Right lung (tissue), 10 donors: ENCODE measurements at places on chromosomes 11 and 22. TPM values are rescaled to one million over a fixed set of nuclear protein-coding genes. Genes with fewer than 3 reads are reported as not detected.

- DNase-seq = no peak
Measured at GRCh38 chr22:38162881-38163843, 18.5 kb downstream of the PLA2G6 start.

DNA sequence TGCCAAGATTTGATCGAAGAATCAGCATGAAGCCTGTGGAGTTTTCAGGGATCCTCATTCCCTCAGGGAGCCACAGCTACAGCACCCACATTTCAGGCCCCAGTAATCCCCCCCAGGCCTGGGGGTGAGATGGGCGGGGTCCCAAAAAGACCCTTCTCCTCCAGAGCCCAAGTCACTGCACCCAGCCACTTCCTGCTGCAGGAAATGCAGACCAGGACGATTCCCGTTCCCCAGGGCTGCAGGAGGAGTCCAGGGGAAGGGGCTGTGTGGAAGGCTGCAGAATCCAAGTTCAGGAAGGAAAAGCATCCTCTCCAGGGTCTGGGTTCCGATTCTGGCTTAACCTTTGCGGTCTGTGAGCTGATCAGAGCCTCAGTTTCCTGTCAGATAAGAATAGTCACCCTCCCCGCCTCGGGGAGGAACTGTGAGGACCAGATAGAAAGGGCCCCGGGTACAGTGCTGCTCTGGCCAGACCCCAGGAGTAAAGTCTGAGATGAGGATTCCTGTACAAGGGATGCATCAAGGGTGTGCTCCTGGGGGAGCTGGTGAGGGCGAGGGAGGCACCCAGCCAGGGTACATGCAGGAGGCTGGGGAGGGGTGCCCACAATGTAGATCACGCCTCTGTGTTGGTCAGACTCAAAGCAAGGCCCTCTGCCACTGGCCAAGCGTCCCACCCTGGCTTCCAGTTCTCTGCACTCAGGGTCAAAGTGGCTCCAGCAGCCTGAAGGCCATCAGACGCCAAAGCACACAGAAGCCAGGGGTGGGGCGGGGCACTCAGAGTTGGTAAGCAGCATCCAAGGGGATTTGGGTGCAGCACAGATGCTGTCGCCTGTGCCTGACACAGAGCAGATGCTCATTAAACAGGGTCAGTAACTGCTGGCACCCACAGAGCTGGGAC is 30.1 kb upstream of the TP53I11 start:
- no peak for DNase-seq

- no peak for DNase-seq
Measured at GRCh38 chr11:10818594-10818993, 9.9 kb upstream of the EIF4G2 start.

DNA sequence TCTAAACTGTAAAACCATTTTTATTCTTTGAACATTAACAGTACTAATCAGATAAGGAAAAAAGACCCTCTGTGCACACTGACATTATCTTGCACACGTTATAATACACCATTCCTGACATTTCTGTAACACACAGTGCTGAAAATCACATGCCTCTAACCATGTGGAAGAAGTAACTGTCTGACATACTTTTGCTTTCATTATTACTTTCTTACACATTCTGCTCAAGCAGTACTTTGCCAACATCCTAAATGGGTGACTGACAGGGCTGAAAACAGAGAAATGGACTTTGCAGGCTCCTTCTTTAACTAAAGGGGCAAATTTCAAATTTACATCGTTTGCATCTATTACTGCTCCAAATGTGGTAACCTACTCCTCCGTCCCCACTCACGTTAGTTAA is 22.8 kb upstream of the TP53AIP1 start:
- DNase-seq = no peak

DNA sequence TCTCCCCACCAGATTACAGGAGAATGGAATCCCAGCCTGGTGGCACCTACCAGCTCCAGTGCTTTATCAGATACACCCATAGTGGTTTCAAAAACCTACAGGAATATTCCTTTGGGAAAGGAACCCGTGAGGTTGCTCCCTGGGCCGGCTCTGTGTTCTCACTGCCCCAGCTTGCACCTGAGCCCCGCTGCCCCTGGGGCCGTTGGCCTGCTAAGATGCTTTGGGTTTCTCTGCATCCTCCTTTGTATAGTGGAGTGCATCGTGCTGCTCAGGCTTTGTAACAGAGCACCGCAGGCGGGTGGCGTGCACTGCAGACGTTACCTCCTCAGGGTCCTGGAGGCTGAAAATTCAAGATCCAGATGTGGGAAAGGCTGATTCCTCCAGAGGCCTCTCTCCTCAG is 414.1 kb downstream of the BRD1 start:
- no peak for DNase-seq

- no peak for DNase-seq
Measured at GRCh38 chr11:78946945-78947902, 372.6 kb upstream of the NARS2 start.

DNA sequence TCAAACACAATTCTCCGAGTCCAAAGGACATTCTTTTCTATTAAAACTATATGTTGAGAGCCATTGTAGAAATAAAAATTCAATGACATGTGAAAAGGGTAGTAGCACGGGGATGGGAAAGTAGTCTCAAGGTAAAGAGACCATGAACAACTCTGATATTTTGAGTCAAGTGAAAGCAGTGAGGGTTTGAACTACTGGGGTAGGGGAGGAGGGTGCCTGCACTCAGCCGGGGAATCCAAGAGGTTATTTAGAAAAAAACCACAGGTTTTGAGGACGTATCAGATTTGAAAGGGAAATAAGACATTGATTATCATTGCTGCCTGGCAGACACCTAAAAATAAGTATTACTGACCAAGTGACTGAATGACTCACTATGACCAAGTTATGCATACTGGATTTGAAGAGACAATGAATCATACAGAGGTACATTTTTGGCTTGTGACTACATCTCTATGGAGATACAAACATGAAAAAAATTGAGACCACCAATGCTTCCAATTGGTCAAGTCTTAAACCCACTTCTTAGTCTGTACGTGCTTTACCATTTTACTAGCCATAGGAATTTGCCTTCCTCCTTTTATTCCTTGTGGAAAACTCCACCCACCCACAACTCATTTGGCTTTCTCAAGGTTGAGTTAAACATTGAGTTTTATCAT is 2.2 kb upstream of the OR52H1 start:
- no peak for DNase-seq

GRCh38 chr11:119179983-119180382 is 5.3 kb upstream of the NHERF4 start:
- DNase-seq = no peak

DNA sequence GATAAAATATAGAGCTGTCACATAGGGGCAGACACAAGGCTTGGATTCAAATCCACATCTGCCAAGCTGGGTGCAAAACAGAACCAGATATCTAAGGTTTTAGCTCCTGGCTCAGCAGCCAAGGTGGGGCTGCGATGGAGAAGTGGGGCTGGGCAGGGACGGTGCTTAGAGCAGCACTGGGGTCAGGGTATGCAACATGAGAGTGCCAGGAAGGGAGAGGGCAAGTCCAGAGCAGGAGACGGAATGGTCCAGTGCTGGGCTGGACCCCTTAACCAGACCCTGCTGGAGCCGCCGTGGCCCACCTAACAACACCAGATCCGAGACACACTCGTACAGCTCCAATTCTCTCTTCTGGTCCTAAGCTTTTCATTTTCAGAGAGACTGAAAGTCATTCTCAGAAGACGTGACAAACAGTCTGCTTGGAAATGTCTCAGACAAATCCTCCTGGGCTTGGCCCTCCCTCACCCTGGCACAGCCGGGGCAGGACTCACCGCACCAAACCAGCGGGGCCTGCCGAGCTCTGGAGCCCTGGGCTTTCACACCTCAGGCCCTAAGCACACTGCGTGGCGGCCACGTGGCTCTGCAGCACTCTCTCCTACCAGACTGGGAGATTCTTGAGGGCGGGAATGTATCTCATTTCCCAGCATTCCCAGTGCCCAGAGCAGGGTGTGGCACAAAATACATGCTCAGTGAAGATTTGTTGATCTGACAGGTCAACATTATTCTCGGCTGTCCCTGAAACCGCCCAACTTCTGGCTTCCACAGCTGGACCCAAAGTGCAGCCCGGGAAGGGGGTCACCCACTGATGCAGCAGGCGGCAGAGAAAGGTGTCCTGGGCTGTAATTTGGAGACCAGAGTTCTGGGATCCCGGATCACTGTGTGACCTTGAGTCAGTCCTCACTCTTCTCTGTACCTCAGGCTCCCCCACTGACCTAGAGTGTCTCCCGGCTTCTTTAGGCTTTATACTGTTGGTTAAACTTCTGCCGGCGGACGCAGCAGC is 11.6 kb downstream of the LRRC32 start:
- no peak for DNase-seq

DNA sequence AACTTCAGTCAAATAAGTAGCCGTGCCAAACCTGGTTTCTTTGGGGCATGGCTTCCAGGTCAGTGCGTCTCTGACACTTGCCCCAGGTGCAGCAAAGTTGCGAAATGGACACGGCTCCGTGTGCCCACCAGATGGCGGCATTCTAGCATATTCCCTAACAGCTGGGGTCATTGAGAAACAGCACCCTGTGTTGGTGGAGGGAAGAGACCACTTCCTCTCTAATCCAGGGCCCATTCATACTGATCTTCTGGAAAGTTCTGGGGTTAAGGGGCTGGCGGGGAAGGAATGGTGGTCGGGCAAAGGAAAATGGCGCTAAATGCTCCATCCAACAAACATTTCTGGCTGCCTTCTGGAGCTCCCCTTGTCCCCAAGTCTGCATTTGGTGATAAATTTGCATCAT is 141.2 kb upstream of the TIMP3 start:
- no peak for DNase-seq

GRCh38 chr11:94954753-94955152 is 18.6 kb downstream of the CWC15 start:
- DNase-seq = no peak

DNA sequence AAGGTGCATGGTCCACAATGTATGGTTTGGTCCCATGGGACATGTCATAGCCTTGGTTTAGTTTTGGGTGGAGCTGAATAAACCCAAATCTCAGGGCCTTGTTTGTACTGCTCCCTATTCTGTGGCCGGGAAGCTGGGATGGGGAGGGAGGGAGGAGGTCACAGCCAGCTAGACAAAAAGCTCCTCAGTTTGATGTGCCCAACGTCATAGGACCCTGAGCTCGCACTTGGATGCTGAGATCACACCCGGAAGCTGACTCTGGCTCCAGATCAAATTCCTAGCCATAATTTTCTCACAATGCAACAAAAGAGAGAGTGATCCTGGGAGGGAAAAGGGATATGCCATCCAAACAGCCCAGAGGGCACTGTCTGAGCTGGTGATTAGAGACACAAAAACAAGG is 1.5 kb downstream of the HSPB2 start:
- no peak for DNase-seq

DNA sequence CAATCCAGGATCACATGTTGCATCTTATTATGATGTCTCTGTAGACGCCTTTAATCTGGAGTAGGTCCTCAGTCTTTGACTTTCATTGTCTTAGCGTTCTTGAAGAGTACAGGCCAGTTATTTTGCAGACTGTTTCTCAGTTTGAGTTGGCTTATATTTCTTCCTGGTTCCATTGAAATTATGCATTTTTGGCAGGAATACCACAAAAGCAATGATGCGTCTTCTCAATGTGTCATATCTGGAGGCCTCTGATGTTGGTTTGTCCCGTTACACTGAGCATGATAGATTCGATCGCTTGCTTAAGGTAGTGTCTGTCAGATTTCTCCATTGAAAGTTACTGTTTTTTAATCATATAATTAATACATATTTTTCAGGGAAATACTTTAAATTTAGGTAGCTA is 30.6 kb downstream of the TECTA start:
- no peak for DNase-seq

The BTBD18 gene
- polyA plus RNA-seq = 0.48 TPM

The RHOD gene
- polyA plus RNA-seq = 10.1 TPM

The BARX2 gene
- polyA plus RNA-seq = 0.57 TPM

The GSTT2B gene
- 7.5 TPM for polyA plus RNA-seq

The APOBEC3C gene
- 22.3 TPM for polyA plus RNA-seq

The MYRF gene
- 28.7 TPM for polyA plus RNA-seq

The SYT13 gene
- 4.8 TPM for polyA plus RNA-seq

The RFPL2 gene
- not detected for polyA plus RNA-seq

The CCDC34 gene
- polyA plus RNA-seq = 21.4 TPM

The C22orf31 gene
- polyA plus RNA-seq = 1.1 TPM

The ANKRD42 gene
- 13.3 TPM for polyA plus RNA-seq

The SLC22A12 gene
- polyA plus RNA-seq = not detected
